ENCODE measurements at places on chromosomes 6 and 20.

DNA sequence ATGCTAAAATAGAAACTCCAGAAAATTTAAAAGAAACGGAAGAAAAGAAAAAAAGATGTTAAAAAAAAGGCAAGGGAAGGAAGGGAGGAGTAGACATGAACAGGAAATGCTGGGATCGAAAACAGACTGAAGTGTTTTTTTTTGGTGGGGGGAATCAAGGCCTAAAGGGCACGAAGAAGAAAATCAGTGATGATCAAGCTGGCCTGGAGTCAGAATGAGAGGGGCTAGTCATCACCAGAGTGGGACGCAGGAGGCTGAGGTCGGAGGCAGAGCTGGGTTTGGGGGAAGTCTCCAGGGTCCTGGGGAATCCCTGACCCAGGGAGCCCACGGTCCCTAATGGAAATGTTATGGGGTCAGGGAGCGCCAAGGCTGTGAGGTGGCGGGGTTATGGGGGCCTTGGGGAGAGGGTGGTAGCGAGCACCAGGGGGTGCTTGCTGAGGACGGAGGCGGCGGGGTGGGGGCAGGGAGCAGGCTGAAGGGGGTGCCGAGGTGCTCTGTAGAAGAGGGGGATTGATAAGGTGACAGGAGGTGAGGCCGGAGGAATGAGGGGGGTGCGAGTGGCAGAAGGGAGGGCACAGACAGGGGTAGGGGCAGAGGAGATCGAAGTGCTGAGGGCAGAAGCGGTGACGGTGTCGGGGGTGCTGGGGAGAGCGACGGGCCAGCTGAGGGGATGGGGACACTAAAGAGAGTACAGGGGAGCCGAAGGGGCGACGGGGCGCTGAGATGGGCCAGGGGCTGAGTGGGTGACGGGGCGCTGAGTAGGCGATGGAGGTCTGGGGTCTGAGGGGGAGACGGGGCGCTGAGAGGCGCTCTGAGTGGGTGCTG is 684 bp downstream of the ZNFX1 start:
- DNase-seq = peak; percentile 64

DNA sequence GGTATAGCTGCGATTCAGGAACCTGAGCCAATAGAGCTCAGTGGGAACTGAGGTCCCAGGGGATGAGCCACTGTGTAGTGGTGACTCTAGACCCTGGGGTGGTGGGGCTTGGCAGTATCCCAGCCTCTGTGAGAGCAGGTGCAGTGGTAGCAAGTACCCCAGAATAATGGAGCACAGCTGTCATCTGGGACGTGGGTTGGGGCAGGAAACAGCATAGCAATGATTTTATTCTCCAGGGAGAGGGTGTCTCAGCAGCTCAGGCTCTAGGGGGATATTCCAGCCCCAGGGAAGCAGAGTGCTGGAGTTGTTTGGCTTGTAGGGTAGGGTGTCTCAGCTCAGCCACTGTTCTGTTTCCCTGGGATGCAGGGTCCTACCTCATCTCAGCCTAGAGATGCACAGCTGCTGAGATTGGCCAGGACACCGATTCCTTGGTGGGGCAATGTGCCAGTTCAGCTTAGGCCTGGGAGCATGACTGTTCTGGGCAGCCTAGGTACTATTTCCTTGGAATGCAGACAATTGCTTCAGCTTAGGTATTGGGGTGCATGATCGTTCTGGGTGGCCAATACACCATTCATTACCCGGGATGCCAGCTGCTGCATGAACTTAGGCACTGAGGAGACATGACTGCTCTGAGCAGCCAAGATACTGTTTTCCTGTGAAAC is 34.0 kb upstream of the NUP153 start:
- no peak for DNase-seq

DNA sequence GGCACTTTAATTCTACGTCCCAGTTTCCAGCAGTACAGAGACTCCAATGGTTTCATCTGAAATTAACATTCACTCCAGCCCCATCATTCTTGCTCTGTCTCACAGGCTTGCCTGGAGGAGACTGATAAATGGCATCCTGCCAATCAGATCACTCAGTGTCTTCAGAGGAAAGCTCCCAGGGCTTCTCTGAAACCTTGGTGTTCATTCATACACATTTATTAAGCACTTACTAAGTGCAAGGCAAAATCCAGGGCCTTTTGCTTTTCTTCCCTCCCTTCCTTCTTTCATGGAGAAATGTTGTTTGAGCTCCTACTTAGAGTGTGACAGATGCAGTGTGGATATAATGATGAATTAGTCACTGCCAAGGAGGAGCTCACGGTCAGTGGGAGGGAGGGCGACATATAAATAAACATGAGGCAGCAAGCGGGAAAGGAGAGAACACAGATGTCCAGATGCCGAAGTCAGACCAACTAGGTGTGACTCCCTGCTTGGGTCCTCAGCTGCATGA is 106.7 kb upstream of the DTNBP1 start:
- no peak for DNase-seq

DNA sequence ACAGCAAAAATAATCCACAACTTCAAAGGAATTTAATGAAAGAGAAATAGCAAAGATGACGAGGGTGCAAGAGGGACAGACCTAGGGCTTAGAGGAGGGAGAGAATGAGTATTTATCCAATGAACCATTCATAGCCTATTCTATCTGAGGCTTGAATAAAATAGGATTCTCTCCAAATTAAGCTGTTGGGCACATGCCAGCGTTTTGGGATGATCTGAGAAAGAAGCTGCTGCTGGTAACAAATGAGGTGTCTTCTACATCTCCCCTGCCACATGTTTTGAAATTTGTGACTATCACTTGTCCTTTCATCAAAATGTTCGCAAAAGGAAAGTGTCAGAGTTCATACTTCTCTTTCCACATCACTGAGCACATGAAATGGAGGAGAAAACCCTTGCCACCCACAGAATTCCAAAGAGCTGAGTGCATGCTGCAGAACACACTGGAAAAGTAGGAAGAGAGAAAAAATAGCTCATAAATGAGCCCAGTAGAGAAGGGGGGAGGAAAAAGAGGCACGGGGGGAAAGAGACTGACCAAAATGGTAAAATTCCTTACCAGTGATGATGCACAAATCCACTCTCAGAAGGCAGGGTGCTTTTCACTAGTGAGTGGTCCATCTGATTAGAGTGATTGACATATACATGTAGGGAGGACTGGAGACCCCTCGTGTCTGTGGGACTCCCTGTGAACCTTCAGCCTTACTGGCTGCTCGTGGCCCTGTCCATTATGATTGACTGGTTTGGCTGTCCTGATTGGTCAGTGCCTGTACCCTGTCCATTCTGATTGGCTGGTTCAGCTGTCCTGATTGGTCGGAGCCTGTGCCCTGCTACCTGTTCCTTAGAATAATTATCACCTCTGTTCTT is 180.5 kb downstream of the OGFRL1 start:
- DNase-seq = no peak

DNA sequence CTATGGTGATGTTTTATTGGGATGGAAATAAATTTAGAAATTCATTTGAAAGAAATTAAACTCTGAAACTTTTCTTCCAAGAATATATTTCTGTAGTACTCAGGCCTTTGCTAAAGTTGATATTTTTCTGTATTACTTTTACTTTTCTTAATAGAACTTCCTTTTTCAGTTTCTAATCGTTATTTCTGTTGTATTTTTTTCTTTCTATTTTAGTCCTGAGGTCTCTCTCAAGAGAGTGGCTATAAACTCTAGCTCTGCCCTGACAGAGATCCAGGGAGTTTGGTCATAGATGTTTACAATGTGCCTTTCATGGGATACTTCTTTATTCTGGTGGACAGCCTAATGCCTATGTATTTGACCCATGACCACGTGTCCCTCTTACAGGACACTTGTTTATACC is 51.0 kb downstream of the OR2B6 start:
- DNase-seq = no peak

DNA sequence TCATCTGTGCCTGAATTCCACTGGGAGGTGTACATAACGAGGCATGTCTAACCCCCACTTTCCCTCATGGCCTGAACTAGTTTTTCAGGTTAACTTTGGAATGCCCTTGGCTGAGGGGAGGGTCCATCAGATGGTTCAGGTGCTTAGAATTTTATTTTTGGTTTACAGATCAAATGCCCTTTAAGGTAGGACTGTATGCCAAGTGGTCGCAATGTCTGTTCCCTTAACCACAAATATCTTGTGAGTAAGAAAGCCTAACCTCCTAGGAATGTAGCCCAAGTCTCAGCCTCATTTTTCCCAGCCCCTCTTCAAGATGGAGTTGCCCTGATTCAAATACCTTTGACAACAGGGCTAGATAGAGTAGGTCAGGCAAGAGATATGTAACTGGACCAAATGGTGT is 78.4 kb downstream of the RNASET2 start:
- DNase-seq = no peak

DNA sequence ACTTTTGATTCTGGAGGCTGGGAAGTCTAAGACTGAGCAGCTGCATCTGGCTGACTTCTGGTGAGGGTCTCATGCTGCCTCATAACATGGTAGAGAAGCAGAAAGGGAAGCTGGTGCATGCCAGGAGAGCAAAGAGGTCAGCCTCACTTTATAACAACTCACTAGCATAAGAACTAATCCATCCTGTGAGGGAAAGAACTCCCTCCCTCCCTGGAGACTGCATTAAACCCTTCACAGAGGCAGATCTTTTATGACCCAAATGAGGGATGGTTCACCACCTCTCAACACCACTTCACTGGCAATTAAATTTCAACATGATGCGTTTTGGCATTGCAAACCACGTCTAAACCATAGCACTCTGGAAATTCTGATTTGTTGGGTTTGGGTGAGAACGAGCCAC is 33.9 kb downstream of the STXBP5 start:
- no peak for DNase-seq

- DNase-seq = no peak
These were observed 508.9 kb upstream of the JAG1 start for GRCh38 chr20:11182720-11183119.

- no peak for DNase-seq
These were observed 13.2 kb upstream of the FRK start for GRCh38 chr6:116073765-116074440.

- DNase-seq = no peak
These were observed 48.8 kb downstream of the NT5E start for GRCh38 chr6:85498596-85499258.

DNA sequence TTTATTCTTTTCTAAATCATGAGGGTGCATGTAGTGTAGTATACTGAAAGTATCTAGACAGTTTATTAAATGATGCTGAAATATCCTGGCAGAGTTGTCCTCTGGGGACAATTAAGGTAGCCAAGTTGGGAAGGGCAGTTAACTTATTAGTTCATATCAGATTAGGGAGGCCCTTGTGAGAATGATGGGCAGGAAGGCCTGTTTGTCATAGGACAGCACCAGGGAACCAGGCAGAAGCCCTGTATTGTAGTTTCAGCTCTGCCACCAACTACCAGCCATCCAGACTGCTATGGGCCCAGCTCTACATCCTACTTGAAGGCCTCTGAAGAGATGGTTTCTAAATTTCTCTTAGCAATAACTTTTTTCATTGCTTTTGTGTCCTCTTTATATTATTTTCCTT is 4.0 kb downstream of the MYLIP start:
- DNase-seq = no peak

Measured in activated T-cell treated with anti-CD3 and anti-CD28 coated beads for 48 hours (primary cell).